ENCODE measurements at places on chromosomes 6 and 20. TPM values are rescaled to one million over a fixed set of nuclear protein-coding genes. Genes with fewer than 3 reads are reported as not detected.

DNA sequence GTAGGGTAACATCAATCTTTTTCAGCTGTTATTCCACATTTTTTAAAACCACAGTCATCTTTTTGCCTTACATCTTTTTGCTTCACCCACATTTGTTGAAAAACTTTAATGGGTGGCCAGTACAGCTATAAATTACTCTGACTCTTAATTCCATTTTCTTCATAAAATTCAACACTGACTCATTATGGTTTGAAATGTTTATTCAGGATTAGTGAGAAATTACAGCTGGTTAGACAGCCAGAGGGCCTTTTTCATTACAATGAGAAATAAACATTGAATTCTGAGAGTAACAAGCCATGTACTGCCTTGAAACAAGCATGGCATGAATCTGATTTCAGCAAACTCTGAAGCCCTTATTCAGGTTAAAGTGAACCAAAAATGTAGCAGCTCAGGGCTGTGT is 19.5 kb downstream of the NDUFAF4 start:
- ATAC-seq = peak; percentile 90

DNA sequence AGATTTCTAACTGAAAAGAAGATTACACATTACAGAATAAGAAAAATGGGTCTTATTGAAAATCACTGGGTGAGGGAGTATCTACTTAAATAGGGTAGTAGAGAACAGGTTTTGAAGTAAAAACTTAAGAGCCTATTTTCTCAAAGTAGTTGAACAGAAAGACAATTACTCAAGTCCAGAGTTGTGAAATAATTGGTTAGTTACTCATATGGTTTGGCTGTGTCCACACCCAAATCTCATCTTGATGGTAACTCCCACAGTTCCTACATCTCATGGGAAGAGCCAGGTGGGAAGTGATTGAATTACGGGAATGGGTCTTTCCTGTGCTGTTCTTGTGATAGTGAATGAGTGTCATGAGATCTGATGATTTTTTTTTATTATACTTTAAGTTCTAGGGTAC is 1035.3 kb upstream of the GJE1 start:
- ATAC-seq = no peak

GRCh38 chr6:111342913-111343312 is 140.1 kb downstream of the REV3L start:
- ATAC-seq = peak; percentile 85

Gene TMC2
- 0.20 TPM for total RNA-seq

Measured in motor neuron (in vitro differentiated cells).